ENCODE measurements at places on chromosomes 1 and 21.

GRCh38 chr1:12290828-12291227 is 61.0 kb downstream of the VPS13D start:
- DNase-seq, result no peak

GRCh38 chr1:7558041-7558461 is 213.0 kb upstream of the VAMP3 start:
- DNase-seq, result no peak

DNA sequence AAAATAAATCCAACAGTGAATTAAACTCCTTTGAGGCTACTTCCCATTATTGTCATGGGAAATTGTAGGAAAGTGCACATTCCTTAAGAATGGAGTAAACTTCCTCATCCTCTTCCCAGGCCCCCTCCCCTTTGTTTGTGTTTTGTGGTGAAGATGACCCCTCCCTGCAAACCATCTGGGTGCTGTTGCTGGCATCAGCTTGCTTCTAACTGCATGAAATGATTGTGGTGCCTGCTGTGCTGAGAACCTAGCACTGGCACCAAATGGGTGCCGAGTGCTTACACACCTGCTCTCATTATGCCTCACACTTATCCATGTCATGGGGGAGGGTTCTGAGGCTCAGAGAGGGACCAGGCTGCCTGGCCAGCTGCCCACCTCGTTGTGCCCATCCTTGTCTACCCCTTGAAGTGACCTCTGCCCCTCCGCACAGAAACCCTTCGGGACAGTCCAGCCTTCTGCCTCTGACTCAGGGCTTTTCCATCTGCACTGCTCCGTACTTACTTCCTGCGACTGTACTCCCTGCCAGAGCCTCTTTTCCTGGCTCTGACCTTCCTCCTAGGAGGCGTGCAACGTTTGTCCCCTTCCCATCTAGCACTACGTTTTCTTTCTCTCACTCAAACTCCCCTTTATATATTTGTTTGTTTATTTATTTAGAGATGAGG is 30.6 kb downstream of the CAPN2 start:
- DNase-seq, result no peak

DNA sequence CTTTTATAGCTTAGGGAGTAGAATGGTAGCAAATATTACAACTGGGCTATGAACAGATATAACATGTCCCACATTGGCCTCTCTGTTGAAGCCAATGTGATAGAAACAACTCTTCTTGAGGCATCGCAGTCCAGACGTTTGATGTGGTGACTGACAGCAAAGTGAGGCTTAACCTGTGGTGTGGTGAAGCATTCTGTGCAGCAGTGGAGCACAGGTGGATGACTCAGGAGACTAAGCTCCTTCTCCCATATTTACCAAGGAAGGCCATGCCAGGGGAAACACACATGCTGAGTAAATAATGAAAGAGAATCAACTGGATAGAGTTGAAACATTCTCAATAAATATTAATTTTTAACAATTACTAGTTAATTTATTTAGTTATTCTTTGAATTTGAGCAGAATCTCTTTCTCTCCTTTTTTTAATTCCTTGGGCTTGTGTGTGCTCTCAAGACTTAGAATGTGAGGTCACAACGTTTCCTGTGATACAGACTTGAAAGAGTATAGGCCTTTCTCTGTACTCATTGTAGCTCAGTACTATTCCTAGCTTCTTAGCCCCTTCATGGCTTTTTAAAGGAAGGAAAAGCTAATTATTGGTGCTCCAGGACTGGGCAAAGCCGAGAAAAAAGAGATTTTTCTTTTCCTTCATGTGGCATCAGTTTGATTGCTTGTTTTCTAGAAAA is 17.6 kb downstream of the CRB1 start:
- no peak for DNase-seq

DNA sequence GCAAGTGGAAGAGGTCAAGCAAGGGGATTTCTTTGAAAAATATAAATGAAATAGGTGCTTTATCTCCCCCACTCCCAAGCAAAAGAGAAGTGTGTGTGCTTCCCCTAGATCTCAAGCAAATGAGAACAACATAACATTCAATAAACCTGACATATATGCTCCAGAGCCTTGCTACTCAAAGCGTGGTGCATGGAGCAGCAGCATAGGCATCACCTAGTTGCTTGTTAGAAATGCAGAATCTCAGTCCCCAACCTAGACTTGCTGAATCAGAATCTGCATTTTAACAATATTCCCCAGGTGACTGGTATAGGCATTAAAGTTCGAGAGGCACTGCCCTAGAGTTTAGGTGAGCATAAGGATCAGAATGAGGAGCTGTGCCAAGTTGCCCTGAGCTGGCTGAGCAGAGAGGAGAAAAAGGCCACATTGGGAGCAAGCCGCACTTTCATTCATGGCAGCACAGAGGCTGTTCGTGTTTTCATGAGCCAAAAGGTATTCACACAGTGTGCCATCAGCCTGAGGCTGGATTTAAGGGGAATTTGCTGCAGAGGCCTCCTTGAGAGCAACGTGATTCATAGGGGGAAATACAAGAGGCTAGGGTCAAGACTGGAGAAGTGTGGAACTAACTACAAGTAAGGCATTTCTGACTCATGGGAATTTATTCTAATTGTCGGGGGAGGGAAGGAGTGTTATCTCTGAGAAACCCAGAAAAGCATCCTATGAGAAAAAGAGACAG is 14.3 kb upstream of the LPAR3 start:
- DNase-seq, result no peak

DNA sequence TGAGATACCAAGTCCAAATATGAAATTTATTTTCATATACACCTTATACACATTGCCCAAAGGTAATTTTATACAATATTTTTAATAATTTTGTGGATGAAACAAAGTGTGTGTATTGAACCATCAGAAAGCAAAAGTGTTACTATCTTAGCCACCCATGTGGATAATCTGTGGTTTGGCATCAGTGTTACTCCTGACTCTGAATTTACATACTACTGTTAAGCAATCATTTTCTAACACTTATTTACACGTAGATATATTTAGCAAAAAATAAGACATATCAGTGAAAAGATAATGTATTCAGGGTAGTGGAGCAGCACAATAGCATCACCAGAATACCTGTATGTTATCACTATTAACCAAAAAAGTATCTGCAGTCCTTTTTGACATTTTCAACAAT is 23.8 kb downstream of the DENND2D start:
- no peak for DNase-seq

- no peak for DNase-seq
Observed at GRCh38 chr1:207333009-207333600, 11.6 kb downstream of the CD55 start.

DNA sequence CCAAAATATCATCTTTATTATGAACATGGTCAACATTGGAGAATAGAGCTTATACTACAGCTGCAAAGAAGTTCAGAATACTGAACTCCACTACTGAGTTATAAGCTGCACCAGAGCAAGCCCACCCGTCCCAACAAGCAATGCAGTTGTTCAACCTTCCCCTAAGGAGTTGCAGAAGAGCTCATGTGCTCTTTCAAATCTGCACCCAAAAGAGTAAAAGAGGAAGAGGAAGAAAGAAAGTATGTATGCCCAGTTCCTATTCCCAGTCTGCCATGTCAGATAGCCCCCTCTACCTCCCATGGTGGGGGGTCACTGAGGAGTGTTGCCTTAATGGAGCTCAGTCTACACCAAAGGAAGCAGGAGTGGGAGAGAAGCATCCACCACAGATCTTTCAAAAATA is 6.9 kb downstream of the C1orf162 start:
- no peak for DNase-seq

GRCh38 chr1:44327679-44328491 is 27.2 kb downstream of the ERI3 start:
- DNase-seq, result peak; percentile 97

DNA sequence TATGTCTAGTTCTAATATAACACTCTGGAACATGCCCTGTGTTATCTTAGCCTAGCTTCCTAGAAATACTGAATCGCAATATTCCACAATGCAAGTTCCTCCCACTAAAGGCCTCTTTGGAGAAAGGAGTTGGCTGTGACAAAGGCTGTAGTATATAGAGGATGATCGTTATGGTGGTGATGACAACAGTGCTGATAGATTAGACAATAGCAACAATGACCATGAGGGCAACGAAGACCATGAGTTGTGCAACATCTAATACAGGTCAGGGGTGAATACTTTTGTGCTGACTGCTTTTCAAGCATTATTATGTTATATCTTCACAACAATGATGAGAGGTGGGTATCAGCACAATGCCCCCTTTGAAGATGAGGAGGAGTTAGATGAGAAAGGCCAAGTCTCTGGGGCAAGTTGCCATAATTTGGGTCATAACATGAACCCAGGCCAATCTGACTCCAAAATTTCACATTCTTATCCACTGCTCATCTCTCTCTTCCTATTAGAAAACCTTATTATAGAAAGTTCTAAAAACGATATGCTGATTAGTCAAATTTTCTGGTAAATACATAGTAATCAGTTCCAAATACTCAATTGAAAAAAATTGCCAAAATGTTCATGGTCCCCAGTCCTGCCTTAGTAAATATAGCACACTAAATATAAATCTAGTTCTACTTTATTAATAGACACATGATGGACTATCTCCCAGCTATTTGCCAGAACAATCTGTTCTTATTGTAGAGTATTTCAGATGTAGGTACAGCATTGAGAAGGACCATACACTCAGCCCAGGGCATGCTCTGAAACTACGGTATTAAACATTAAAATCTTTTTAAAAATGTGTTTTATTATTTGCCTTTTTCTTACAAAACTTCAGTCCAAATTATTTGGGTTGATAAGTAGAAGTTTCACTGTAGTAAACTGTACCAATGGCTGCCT is 37.5 kb downstream of the HIVEP3 start:
- no peak for DNase-seq

GRCh38 chr1:34320053-34320669 is 143.5 kb downstream of the C1orf94 start:
- DNase-seq, result peak; percentile 11

GRCh38 chr1:70836456-70836855 is 211.2 kb downstream of the PTGER3 start:
- no peak for DNase-seq

GRCh38 chr1:36673202-36673601 is 190.5 kb upstream of the CSF3R start:
- DNase-seq, result no peak

DNA sequence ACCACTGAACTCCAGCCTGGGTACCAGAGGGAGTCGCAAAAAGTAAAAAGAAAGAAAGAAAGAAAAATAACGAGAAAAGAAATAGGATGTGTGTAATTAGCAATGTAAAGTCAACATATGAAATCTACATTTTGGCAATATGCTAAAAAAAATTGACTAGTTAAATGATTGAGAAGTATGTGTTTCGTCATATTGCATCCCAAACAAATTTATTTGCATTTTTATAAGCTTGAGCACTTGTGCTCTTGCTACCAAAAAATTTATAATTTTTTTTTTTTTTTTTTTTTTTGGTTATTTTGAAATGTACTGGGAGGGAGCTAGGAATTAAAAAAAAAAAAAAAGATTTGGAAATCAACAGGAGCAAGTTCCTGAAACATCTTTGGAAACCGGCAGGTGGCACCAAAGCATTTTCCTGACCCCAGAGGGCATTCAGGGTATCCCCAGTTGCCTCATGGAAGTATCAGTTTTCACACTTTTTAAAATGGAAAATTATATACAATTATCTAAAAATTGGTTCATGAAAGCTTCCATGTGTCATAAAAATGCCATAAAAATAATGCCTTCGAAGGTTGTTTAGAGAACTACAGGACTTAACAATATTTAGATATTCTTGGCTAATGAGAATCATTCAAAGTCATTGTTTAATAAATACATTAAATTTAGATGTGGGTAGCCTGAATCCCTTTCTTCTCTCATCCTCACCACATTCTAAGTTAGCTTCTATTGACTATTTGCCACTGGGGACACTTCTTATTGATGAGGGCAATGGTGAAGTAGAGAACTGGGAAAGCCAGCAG is 4.8 kb upstream of the HEATR1 start:
- peak; percentile 58 for DNase-seq

GRCh38 chr1:13652238-13652637 is 47.8 kb upstream of the PRDM2 start:
- no peak for DNase-seq

GRCh38 chr1:225845571-225846259 is 35.8 kb downstream of the EPHX1 start:
- peak; percentile 88 for DNase-seq

GRCh38 chr21:14353726-14354125 is 29.2 kb downstream of the HSPA13 start:
- DNase-seq, result no peak

GRCh38 chr21:40901691-40902090 is 54.7 kb upstream of the DSCAM start:
- no peak for DNase-seq

DNA sequence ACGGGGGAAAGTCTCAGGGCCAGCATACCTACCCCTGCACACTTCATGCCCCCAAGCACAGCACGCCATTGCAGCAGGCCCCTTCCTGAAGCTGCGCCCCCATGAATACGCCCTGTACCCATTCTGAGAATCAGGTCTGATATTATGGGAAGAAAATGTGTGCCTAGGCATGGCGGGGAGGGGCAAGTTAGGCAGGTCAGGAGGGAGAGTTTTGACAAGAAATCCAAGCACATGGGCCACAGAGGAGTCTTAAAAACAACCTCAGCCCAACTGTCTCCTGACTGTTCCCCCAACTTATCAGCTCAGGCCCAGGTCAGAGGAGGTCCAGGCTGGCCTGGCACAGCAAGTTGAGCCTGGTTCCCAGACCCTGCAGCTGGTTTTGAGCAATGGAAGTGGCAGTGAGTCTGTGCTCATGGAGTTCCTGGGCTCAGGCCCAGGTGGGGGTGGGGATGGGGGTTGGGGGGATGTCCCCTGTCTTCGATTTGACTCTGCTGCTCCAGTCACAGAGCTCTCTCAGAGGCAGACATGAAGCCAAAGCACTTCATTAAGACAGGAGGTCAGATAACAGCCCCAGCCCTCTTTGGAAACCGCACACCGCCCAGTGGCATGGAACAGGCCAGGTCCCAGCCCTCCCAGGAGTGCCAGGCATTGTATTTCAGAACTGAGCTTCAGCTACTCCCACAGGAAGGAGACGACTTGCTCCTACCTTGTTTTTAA is 20.6 kb upstream of the BCAR3 start:
- DNase-seq, result no peak

GRCh38 chr21:42988236-42988965 is 14.0 kb downstream of the PKNOX1 start:
- peak; percentile 60 for DNase-seq

All from AG20443 (cell line).